ENCODE measurements at places on chromosomes 5 and 9.

DNA sequence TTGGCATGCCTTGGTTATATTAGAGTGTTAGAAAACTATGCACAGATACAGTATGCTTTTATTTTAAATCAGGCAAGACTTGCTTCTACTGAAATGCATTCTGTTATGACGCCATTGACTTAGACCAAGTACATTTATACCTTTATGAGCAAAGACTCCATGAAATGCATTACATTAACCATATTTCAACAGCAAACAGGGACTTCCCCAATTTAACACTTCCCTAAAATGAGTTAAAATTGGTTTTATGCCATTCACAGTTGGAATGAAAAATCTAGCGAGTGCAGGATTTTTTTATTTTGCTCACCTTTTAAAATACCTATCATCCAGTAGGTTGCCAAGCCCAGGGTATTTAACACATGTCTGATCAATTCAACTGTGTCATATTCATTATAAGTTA is 272.1 kb upstream of the IZUMO3 start:
- H3K4me3 ChIP-seq, result no peak overlapping the region
- DNase-seq, result no peak
- H3K27me3 ChIP-seq, result no peaks in the 10 kb centered on the region
- H3K36me3 ChIP-seq, result no peaks in the 10 kb centered on the region
- no peaks in the 10 kb centered on the region for H3K4me1 ChIP-seq

- H3K36me3 ChIP-seq, result no peaks in the 10 kb centered on the region
- no peak overlapping the region for H3K4me3 ChIP-seq
- no peak for DNase-seq
- H3K4me1 ChIP-seq, result no peaks in the 10 kb centered on the region
- H3K27ac ChIP-seq, result no peak overlapping the region
These were observed 379.2 kb downstream of the ACTL7B start for GRCh38 chr9:108476574-108476973.

- no peak overlapping the region for H3K4me3 ChIP-seq
- no peaks in the 10 kb centered on the region for H3K27me3 ChIP-seq
- H3K4me1 ChIP-seq, result no peaks in the 10 kb centered on the region
- H3K36me3 ChIP-seq, result no peaks in the 10 kb centered on the region
- no peak overlapping the region for H3K27ac ChIP-seq
These were observed 24.1 kb upstream of the OTP start for GRCh38 chr5:77662635-77663034.

- no peak for DNase-seq
- no peaks in the 10 kb centered on the region for H3K27me3 ChIP-seq
- no peaks in the 10 kb centered on the region for H3K36me3 ChIP-seq
- no peaks in the 10 kb centered on the region for H3K4me1 ChIP-seq
- no peak overlapping the region for H3K27ac ChIP-seq
These were observed 29.7 kb downstream of the SMIM15 start for GRCh38 chr5:61132559-61132958.

Measured in B cell (primary cell).